NB4 (cell line): ENCODE measurements at places on chromosomes 5 and 9.

- DNase-seq = no peak
Observed at GRCh38 chr9:23117616-23118015, 671.0 kb downstream of the DMRTA1 start.

- no peak for DNase-seq
Observed at GRCh38 chr5:96943799-96944198, 7.9 kb downstream of the LNPEP start.

DNA sequence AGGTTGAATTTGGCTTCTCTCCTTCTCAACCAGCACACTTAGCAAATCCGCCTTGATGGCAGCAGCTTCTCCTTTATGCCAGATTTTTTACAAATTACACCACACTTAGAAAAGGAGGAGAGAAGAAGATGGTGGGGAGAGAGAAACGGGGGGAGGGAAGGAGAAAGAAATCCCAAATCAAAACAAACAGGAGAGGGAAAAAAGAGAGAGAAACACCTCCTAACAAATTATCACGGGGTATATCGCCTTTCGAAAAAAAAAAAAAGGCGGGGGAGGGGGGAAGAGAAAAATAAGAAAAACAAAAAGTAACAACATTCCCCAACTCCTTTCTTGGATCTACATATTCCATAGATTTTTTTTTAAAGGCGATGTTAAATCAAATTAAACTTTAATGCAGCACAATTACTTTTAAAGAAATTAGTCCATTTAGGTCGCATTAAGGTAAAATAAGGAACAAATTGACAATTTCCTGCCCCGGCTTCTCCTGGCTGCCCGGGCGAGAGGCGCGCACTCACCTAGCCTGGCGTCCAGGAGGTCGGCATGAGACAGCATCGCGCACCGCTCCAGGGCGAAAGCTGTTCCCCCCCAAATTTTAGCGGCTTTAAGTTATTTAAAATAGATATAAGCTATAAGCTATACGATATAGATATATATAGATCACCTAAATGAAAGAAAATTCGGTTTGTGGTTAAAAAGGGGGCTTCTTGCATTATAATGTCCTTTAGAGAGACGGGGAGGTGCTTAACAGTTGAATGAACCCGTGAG, at the start of gene OTP:
TSS of gene OTP (minus strand) at position 716 of the 765 bp plus-strand sequence. CDS start at position 552, 164 bp downstream.
- no peak for DNase-seq

DNA sequence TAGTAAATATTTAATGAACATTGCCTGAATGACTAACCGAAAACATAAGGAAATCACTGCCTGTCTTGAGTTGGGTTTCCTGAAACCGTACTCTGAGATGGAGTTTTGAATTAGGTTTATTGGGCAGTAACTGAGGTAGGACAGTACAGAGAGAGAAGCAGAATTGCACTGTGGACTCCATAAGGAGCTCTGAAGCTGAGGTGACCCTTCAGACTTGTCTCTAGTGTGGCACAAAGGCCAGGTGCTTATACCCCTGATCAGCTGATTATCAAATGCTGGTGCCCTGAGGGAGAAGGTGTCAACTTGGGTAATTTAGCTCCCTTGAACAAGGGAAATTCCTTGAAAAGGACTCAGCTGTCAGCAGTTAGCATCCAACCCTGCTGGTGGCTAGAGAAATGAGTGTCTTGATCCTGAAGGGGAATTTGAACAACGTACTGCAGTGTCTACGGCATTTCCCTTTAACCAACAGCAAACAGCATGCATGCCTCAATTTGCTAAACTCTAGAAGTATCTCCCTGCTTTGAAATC, 135.0 kb upstream of the SMARCA2 start:
- no peak for DNase-seq

GRCh38 chr5:5183933-5184332, 43.8 kb downstream of the ADAMTS16 start:
- DNase-seq = no peak

GRCh38 chr5:104015765-104016164, 453.2 kb upstream of the NUDT12 start:
- DNase-seq = no peak

- no peak for DNase-seq
Observed at GRCh38 chr5:51389577-51390463, 6.6 kb downstream of the ISL1 start.

- peak; percentile 81 for DNase-seq
Observed at GRCh38 chr5:150779397-150780186, 1.0 kb downstream of the SMIM3 start.

GRCh38 chr9:137710704-137711103, 91.9 kb downstream of the EHMT1 start:
- no peak for DNase-seq

DNA sequence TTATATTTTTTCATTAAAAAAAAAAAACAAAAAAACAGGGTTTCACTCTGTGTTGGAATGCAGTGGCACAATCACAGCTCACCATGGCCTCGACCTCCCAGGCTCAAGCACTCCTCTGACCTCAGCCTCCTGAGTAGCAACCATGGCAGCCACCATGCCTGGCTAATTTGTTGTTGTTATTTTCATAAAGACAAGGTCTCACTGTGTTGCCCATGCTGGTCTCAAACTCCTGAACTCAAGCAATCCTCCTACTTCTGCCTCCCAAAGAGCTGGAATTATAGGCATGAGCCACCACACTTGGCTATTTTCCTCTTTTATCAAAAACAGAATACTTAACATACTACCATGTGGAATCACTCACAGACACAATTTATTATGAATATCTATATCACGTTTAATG, 46.7 kb downstream of the UBAP2 start:
- no peak for DNase-seq

GRCh38 chr5:170293273-170293672, 4.3 kb downstream of the LCP2 start:
- DNase-seq = peak; percentile 100

DNA sequence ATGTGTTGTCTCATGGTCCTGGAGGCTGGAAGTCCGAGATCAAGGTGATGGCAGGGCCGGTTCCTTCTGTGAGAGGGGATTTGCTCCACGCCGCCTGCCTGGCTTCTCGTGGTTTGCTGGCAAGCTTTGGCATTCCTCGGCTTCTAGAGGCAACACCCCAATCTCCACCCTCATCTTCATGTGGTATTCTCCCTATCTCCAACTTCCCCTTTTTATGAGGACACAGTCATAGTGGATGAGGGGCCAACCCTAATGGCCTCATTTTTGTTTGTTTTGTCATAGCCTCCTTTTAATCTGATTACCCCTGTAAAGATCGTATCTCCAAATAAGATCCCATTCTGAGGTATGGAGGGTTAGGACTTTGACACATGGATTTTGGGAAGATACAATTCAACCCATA, 41.7 kb upstream of the CLK4 start:
- DNase-seq = peak; percentile 70

- DNase-seq = no peak
Observed at GRCh38 chr9:87285183-87285850, 212.3 kb upstream of the DAPK1 start.

DNA sequence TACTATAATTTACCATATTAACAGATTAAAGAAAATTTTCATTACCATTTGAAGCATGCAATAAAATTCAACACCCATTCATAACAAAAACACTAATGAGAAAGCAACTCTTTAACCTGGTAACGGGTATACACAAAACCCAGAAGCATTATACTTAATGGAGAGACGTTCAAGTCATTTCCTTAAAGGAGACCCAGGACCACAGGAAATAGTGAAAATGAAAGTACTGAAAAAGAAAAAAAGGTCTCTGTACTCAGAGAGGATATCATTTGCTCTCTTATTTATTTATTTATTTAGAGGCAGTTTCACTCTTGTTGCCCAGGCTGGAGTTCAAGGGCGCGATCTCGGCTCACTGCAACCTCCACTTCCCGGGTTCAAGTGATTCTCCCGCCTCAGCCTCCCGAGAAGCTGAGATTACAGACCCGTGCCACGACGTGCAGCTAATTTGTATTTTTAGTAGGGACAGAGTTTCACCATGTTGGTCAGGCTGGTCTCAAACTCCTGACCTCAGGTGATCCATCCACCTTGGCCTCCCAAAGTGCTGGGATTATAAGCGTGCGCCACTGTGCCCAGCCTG, 61.6 kb downstream of the SETX start:
- DNase-seq = no peak

DNA sequence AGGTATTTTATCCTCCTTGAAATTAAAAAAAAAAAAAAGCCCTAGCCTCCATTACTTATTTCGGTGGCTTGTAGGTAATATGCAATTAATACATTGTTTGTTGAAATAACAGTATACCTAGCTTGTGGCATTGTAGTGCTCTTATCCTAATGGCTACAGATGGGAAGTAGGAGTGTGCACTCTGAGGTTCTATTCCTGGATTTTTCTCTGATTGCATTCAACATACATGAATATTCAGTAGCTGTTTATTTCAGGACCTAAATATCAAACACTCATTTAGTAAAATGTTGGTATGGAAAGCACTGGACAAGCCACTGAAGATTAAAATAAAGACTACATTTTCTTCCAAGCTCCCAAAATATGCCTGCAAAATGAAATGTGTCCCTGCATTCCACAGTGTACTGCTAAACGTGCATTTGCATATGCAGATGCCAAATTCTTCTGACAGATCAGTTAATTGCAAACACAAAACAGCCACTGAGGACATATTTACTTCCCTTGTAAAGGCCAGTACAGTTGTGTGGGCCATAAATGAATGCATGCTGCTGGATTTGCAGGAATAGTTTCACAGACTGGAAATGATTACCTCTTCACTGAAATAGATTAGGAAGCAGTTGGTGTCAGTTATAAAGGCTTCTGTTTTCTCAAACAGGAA, 826.1 kb downstream of the PRELID2 start:
- no peak for DNase-seq

- DNase-seq = no peak
Observed at GRCh38 chr5:166436872-166437271, 1854.6 kb upstream of the WWC1 start.

- DNase-seq = no peak
Observed at GRCh38 chr9:79189511-79189924, 382.2 kb upstream of the TLE4 start.

- DNase-seq = no peak
Observed at GRCh38 chr5:14286574-14287421, 143.7 kb downstream of the TRIO start.

- DNase-seq = no peak
Observed at GRCh38 chr9:109801484-109801883, 21.5 kb downstream of the PALM2AKAP2 start.
